WTC11 (cell line): ENCODE measurements at places on chromosomes 2 and 18. TPM values are rescaled to one million over a fixed set of nuclear protein-coding genes. Genes with fewer than 3 reads are reported as not detected.

- H3K27ac ChIP-seq, result no peak overlapping the region
- DNase-seq, result no peak
- H3K4me1 ChIP-seq, result no peaks in the 10 kb centered on the region
- H3K27me3 ChIP-seq, result no peaks in the 10 kb centered on the region
- H3K36me3 ChIP-seq, result no peaks in the 10 kb centered on the region
- no peak overlapping the region for H3K4me3 ChIP-seq
These were observed 594.5 kb upstream of the CHAC2 start for GRCh38 chr2:53173091-53173490.

GRCh38 chr2:179768765-179769164 lies 92.6 kb downstream of the ZNF385B start:
- H3K4me3 ChIP-seq, result no peak overlapping the region
- DNase-seq, result no peak
- peaks cover 13% of the 10 kb centered on the region for H3K36me3 ChIP-seq

DNA sequence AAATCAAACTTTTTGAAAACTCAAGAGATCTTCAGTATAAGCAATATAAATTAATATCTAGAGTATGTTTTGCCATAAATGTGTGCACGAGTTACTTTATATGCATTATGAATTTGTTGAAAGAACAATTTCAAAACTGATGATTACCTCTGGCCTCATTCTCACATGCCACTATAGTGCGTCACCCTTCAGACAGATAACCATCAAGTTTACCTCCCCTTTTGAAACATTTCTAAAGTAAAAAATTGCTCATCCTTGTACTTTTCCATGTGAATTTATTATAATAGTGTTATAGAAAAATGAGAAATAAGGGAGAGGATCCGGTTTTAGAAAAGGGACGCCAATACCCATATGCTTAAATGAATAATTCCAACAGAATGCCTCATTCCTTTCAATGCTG lies 38.3 kb downstream of the ZEB2 start:
- H3K36me3 ChIP-seq, result no peaks in the 10 kb centered on the region
- DNase-seq, result no peak
- H3K27ac ChIP-seq, result no peak overlapping the region
- H3K27me3 ChIP-seq, result peaks cover 6% of the 10 kb centered on the region

DNA sequence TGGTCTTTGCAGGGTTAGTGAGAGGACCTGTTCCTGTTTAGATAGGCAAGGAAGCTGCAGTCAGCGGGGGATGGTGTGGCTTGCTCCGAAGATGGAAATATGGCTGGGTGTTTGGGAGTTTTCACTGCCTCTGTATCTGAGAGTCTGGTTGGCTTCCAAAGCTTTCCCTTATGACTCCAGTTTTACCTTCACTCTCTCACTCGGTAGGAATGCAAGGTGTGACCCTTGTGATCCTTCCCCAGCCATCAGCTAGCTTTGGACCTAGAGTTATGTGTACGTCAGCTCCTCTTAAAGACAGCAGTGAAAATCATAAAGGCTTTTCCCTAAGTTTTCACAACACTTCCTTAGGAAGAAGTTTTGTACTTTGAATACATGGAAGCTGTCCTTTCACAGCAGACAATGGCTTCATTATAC lies 35.5 kb upstream of the TMEM87B start:
- H3K27ac ChIP-seq, result peak overlapping the region; percentile 51
- DNase-seq, result no peak
- peaks cover 8% of the 10 kb centered on the region for H3K36me3 ChIP-seq
- no peaks in the 10 kb centered on the region for H3K27me3 ChIP-seq
- no peak overlapping the region for H3K4me3 ChIP-seq
- H3K4me1 ChIP-seq, result peaks cover 6% of the 10 kb centered on the region

SATB2 gene
- total RNA-seq, result 14.9 to 22.1 TPM (median 16.6 TPM) in 3 replicates

- DNase-seq, result no peak
- no peaks in the 10 kb centered on the region for H3K27me3 ChIP-seq
- no peak overlapping the region for H3K4me3 ChIP-seq
- peaks cover 38% of the 10 kb centered on the region for H3K4me1 ChIP-seq
- no peaks in the 10 kb centered on the region for H3K36me3 ChIP-seq
These were observed 224.8 kb downstream of the NEDD4L start for GRCh38 chr18:58268849-58269248.

DNA sequence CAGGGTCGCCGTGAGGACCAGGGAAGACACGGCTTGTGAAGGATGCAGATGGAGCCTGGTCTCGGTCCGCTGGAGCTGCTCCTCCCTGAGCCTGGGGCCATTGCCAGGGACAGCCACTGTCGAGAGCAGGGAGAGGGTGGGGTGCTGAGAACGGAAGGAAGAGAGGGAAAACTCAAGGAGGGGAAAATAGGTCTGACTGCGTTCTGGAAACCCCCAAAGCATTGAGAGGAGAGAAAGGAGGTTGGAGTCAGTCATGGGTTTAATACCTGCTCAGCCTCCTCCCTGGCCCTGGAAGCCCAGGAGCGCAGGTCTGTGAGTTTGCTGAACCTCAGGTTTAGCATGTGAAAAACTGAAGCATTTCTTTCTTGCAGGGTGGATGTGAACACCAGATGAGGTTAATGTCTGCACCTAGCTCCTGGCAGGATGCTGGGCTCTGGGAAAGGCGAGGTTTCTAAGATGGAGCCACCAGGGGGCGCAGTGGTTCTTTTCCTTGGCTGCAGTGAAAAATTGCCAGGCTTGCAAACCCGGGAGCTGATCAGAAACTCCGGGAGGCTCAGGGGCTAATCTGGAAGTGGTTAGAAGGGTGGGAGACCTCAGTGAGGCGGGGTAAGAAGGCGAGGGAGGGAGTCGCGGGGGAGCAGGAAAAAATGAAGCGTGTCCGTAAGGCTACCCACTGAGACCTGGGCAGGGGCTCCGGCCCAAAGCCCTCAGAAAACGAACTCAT lies 33.6 kb upstream of the RNF149 start:
- H3K27ac ChIP-seq, result no peak overlapping the region
- H3K27me3 ChIP-seq, result peaks cover 18% of the 10 kb centered on the region
- DNase-seq, result peak; percentile 86
- peaks cover 60% of the 10 kb centered on the region for H3K4me1 ChIP-seq
- H3K36me3 ChIP-seq, result peaks cover 7% of the 10 kb centered on the region

DNA sequence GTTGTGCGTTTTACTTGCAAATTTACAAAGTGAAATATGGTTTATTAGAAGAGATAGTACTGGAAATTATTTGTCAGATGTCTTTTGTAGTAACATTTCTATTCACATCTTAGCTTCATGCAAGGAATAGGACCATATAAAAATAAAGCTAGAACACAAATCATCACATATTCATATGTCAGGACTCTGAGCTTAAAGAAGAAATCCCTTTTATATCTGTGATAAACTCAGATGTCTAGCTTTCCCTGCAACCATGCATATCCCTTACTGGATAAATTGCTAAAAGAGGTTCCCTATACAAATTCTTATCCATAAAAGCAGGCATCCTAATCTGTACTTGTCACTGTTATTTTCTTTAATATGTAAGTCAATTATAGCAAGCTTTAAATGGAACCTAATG lies 178.5 kb downstream of the NRXN1 start:
- H3K4me3 ChIP-seq, result no peak overlapping the region
- no peak overlapping the region for H3K27ac ChIP-seq
- H3K27me3 ChIP-seq, result no peaks in the 10 kb centered on the region

LIPG gene
- total RNA-seq, result 5.5 to 6.8 TPM (median 6.1 TPM) in 3 replicates

GRCh38 chr18:48051945-48052840 lies 121.7 kb upstream of the SMAD2 start:
- no peak overlapping the region for H3K27ac ChIP-seq
- peaks cover 11% of the 10 kb centered on the region for H3K4me1 ChIP-seq
- no peak overlapping the region for H3K4me3 ChIP-seq
- DNase-seq, result no peak
- H3K27me3 ChIP-seq, result peaks cover 13% of the 10 kb centered on the region

GRCh38 chr2:22582107-22582506 lies 802.9 kb upstream of the KLHL29 start:
- no peak overlapping the region for H3K4me3 ChIP-seq
- no peaks in the 10 kb centered on the region for H3K4me1 ChIP-seq
- H3K27me3 ChIP-seq, result no peaks in the 10 kb centered on the region; the same call in none of the 2 replicates

DNA sequence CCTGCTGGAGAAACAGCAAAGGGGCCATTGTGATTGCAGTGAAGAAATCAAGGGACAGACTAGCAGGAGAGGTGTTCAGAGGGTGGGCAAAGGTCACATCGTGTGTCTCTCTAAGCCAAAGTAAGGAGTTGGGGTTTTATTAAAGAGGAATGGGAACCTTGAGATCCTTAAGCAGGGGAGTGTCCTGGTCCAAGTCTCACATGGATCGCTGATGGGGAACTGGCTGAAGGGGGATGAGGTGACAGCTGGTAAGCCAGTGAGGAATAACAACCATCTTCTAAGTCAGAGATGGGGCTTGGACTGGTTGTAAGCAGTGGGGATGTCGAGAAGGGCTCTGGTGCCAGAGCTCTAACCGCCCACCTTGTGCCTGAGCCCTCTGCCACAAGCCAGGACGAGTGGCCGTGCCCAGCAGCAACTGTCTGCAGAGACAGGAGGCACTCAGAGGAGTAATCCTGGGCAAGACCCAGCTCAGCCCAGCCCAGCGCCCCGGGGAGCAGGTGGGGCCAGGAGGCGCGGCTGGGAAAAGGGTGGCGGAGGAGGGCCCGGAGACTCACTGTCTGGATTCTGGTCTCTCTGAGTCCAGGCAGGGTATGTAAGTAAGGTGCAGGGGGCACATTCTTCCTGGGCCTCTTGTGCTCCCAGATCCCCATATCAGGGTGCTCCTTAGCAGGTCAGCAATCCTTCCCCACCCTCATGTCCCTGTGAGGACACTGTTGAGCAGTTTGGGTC lies 13.7 kb downstream of the WNT10A start:
- H3K36me3 ChIP-seq, result no peaks in the 10 kb centered on the region
- no peak overlapping the region for H3K4me3 ChIP-seq
- DNase-seq, result no peak
- H3K4me1 ChIP-seq, result peaks cover 24% of the 10 kb centered on the region
- H3K27me3 ChIP-seq, result peaks cover 100% of the 10 kb centered on the region

GRCh38 chr2:41495050-41495449 lies 552.8 kb upstream of the PKDCC start:
- no peaks in the 10 kb centered on the region for H3K27me3 ChIP-seq
- peaks cover 68% of the 10 kb centered on the region for H3K36me3 ChIP-seq
- no peaks in the 10 kb centered on the region for H3K4me1 ChIP-seq

IL36B gene
- not detected in 3 replicates for total RNA-seq

CDH19 gene
- 0.07 to 0.14 TPM in 2 of 3 replicates, not detected in the other for total RNA-seq

- H3K4me1 ChIP-seq, result peaks cover 32% of the 10 kb centered on the region
- H3K27me3 ChIP-seq, result no peaks in the 10 kb centered on the region
- no peak overlapping the region for H3K27ac ChIP-seq
- peaks cover 23% of the 10 kb centered on the region for H3K36me3 ChIP-seq
- H3K4me3 ChIP-seq, result no peak overlapping the region
- DNase-seq, result no peak
These were observed 181.3 kb downstream of the PTPRM start for GRCh38 chr18:7748251-7749007.

MYO7B gene
- total RNA-seq, result 0.02 TPM in 1 of 3 replicates, not detected in the others

GRCh38 chr2:102764083-102764482 lies 2.3 kb downstream of the TMEM182 start:
- no peaks in the 10 kb centered on the region for H3K4me1 ChIP-seq
- H3K27ac ChIP-seq, result no peak overlapping the region
- no peak for DNase-seq
- no peak overlapping the region for H3K4me3 ChIP-seq
- peaks cover 12% of the 10 kb centered on the region for H3K36me3 ChIP-seq
- no peaks in the 10 kb centered on the region for H3K27me3 ChIP-seq

DNA sequence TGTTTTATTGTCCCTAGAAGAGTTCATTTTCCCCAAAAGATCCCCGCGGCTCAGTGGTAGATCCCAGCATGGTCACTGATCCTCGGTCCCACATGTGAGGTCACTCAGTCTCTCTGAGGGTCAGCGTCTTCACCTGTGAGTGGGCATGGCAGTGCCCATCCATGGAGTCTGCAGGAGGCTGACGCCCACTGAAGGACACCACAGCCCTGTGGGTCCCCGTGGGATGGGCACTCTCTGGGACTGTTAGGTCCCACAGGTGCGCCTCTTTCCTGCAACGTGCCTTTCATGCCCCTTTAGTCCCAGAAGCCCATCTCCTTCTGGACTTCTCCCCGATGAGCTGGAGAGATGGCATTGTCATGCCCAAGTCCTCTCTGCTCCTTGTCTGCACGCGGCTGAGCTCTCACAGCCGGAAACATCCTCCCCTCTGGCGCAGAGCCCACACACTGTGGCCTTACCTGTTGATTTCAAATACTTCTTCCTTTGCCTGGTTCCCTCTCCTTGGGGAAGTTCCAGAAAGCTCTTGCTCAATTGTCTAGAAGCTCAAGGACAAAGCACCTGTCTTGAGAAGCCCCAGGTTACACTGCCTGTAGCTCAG lies 75.9 kb downstream of the PTGR3 start:
- DNase-seq, result no peak
- H3K4me3 ChIP-seq, result no peak overlapping the region
- no peaks in the 10 kb centered on the region for H3K27me3 ChIP-seq
- H3K36me3 ChIP-seq, result no peaks in the 10 kb centered on the region
- H3K27ac ChIP-seq, result 0 out of 2 replicates have a peak overlapping the region, but pooled peaks have one; percentile 27

NPPC gene
- total RNA-seq, result 0.98 to 2.5 TPM (median 2.2 TPM) in 3 replicates

DNA sequence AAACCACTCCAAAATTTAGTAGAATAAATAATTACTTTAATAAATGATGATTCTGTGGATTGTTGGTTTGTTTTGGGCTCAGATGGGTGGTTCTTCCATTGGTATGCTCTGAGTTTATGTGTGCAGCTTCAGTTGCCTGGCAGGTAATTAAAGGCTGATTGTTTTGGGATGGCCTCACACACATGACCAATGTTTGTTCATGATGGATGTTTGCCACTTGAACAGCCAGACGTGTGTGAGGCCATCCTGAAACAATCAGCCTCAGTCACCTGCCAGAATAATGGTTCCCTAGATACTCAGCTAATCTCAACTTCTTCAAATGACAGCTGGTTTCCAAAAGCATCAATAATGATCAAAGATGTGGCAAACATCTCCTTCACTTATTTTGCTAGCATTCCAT lies 352.5 kb upstream of the GULP1 start:
- no peaks in the 10 kb centered on the region for H3K36me3 ChIP-seq
- H3K27ac ChIP-seq, result no peak overlapping the region
- no peaks in the 10 kb centered on the region for H3K4me1 ChIP-seq
- DNase-seq, result no peak
- no peaks in the 10 kb centered on the region for H3K27me3 ChIP-seq
- no peak overlapping the region for H3K4me3 ChIP-seq

DNA sequence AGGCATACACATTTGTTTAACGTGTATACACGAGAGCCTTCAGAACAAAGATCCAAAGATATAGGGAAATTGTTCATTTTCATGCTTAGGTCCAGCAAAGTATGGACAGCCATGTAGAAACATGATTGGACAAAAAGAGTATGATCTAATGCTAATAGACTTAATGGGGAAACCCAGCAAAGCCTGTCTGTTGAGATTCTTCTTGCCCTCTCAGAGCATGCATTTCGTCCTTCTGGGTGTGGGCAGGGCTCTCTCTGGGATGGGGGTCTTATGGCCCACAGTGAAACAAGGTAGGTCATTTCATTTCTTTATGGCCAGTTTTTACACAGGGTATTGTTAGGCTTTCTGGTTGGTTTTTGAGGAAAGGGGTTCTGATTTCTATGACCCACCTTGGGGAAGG lies 124.4 kb downstream of the COMMD1 start:
- no peaks in the 10 kb centered on the region for H3K36me3 ChIP-seq
- no peak overlapping the region for H3K4me3 ChIP-seq
- peaks cover 17% of the 10 kb centered on the region for H3K4me1 ChIP-seq
- no peaks in the 10 kb centered on the region for H3K27me3 ChIP-seq
- no peak for DNase-seq

MC2R gene
- total RNA-seq, result not detected in 3 replicates
